Amygdala (tissue), 56 donors: ENCODE measurements at places on chromosomes 4 and X.

DNA sequence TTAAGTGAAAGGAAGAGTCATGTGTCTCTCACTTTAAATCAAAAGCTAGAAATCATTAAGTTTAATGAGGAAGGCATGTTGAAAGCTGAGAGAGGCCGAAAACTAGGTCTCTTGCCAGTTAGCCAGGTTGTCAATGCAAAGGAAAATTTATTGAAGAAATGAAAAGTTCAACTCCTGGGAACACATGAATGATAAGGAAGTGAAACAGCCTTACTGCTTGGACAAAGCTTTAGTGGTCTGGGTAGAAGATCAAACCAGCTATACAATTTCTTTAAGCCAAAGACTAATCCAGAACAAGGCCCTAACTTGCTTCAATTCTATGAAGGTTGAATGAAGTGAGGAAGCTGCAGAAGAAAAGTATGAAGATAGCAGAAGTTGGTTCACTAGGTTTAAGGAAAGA lies 24.9 kb downstream of the RHOH start:
- DNase-seq = no peak

- DNase-seq = no peak
These were observed 42.0 kb upstream of the GPR78 start for GRCh38 chr4:8538076-8538702.

DNA sequence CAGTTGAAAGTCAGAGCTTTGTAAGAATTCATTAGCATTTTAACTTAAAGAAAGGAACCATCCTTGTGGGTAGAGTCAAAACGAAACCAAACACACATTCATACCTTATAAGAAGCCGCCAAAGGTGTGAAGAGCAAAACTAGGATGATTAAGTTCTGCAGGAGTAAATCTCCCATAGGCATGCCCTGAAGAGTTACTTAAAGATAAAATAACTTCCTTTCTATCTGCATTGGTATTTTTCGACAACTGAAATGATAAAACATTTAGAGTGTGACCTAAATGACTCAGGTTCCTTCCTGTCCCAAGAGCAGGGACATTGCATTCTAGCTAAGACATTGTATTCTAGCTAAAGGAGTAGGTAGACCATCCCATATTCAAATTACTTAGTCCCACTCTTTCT lies 75.3 kb downstream of the BCOR start:
- no peak for DNase-seq

DNA sequence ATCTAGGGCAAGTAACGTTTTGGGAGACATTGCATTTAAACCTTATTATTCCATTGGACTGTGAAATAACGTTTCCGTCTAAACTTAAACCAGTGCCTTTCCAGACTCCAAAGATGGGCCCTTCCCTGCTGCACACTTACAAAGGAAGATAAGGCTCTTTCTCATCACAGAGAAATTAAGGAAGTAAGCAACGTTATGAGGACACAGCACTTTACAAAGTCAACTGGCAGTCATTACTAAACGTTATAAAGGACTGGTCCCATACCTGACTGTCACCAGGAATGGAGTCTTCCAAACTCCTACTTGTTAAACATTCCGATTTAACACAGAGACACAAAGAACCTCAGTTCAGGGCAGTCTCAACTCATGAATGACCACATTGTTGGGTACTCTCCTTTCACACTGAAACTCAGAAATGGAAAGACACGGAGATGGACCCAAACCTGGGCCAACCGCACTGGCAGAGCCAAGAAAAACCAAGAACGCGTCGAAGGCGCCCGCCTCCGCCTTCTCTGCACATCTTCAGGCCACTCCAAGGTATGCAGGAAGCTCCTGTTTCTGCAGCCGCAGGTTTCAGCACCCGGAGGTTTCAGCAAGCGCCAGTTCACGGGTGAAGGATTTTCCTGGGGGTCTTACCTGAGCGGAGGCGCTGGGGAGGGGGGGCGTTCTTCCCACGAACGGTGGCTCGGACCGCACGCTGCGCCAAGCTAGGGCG lies 670 bp downstream of the PAPSS1 start:
- DNase-seq = no peak

GRCh38 chr4:166499820-166500219 lies 626.8 kb downstream of the TLL1 start:
- DNase-seq = no peak

DNA sequence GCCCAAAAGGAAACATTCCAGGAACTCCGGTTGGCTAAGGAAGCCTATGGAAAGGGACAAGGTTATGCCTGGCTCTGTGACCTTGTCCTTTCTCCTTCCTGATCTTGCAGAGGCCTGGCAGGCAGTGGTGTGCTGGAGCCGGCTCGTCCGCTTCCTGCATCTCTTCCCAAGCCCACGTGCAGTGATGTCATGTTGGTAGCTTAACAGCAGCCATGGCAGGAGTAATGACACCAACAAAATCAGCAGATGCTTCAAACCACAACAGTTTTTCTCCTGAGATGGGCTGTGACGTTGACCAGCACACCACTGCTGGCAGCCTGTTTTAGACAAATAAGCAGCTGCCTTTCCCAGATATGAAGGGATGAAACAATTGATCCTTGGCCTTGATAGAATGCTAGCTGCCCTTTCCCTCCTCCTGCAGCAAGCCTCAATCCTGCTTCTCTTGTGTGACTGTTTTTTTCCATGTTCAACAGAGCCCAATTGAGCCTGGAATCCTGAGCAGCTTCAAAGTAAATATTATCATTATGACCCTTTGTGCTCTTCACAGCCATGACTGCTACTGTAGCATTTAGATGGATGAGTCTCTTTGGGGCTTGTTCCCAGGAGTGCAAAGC lies 23.4 kb downstream of the SEPTIN6 start:
- no peak for DNase-seq
